ENCODE measurements at places on chromosomes 6 and 20.
A peak's percentile ranks its signal among the peaks of the same experiment; 100 is the strongest.

GRCh38 chr6:37429352-37429750 is 3.7 kb upstream of the CMTR1 start:
- DNase-seq = peak; percentile 24

DNA sequence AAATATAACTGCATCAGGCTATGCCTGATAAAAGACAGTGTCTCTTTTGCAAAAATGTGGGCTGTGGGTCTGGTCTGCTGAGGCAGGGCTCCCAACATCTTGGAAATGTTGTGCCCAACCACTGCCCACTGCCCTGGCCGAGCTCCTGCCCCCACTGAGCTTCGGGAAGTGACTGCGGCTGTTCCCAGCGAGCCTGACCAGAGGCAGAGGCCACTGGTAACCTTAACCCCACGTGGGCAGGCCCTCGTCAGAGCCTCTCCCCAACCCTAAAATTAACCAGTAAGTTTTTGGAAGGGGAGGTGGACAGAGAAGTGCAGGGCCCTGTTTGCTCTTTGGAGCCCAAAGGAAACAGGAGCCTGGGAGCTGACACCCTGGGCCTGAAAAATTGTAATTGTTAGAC is 225.9 kb downstream of the MAFB start:
- no peak for DNase-seq

DNA sequence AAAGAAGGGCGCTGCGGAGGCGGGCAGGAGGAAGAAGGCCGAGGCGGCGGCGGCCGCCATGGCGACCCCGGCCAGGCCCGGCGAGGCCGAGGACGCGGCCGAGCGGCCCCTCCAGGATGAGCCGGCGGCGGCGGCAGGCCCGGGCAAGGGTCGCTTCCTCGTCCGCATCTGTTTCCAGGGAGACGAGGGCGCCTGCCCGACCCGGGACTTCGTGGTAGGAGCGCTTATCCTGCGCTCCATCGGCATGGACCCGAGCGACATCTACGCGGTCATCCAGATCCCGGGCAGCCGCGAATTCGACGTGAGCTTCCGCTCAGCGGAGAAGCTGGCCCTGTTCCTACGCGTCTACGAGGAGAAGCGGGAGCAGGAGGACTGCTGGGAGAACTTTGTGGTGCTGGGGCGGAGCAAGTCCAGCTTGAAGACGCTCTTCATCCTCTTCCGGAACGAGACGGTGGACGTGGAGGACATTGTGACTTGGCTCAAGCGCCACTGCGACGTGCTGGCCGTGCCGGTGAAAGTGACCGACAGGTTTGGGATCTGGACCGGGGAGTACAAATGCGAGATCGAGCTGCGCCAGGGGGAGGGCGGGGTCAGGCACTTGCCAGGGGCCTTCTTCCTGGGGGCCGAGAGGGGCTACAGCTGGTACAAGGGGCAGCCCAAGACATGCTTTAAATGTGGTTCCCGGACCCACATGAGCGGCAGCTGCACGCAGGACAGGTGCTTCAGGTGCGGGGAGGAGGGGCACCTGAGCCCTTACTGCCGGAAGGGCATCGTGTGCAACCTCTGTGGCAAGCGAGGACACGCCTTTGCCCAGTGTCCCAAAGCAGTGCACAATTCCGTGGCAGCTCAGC is 780 bp downstream of the ZCCHC3 start:
- DNase-seq = peak; percentile 57

GRCh38 chr20:53706466-53707370 is 113.1 kb upstream of the ZNF217 start:
- peak; percentile 91 for DNase-seq

All from KBM-7 (cell line).